ENCODE measurements at places on chromosomes 2 and 18.

- DNase-seq: no peak
- H3K4me3 ChIP-seq: no peak overlapping the region
- no peaks in the 10 kb centered on the region for H3K36me3 ChIP-seq
- no peaks in the 10 kb centered on the region for H3K4me1 ChIP-seq
Observed at GRCh38 chr18:67813380-67814028, 297.0 kb upstream of the DSEL start.

DNA sequence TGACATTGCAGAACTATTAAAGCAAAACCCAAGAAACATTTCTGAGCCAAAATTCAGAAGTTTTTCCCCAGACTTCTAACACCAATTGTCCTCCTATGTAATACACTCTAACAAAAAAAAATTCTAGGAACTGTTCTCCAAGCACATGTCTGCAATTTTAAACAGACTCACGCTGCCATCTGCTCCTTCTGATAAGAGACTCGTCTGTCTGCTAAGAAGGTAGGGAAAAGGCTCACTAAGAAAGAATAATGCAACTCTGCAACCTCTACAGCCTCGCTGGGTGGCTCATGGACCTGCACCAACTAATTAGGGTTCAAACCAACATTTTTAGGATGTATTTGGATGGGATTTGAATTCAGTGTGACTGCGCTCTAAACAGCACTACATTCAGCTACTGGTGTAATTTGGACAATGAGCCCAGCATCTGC, 366.5 kb downstream of the DSC3 start:
- no peaks in the 10 kb centered on the region for H3K4me1 ChIP-seq
- H3K4me3 ChIP-seq: no peak overlapping the region
- H3K36me3 ChIP-seq: no peaks in the 10 kb centered on the region
- H3K27ac ChIP-seq: no peak overlapping the region
- no peak for DNase-seq
- no peaks in the 10 kb centered on the region for H3K27me3 ChIP-seq

DNA sequence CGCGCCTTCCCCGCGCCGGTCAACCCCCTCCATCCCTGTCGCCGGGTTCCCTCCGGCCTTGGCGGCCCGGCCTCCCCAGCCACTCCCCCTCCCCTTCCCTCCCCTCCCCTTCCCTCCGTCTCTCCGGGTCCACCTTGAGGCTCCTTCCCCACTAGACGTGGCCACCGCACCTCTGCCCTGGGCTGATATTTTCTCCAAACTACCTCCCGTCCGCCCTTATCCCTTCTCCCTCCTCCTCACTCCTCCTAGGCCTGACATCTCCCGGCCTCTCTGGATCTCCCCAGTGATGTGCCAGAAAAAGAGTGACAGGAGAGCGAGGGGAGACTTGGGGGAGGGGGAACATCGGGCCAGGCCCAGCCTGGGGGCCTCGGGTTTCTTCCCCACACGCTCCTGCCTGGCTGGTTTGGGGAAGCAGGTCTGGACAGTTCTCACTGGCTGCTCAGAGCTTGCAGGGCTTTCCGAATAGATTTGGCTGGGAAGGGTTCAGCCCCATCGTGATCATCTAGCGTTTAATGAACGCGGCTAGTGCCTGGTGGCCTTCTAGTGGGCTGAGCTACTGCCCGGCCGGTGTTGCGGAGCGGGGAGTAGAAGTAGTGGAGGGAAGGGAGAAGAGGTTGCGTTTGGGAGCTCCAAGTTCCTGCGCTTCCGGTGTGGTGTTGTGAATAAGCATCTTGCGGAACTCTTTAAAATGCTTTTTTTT, 641 bp downstream of the MAPRE3 start:
- no peak for DNase-seq
- peak overlapping the region; percentile 84 for H3K4me3 ChIP-seq
- no peak overlapping the region for H3K27ac ChIP-seq

GRCh38 chr2:16392647-16393499, 272.8 kb downstream of the CYRIA start:
- H3K4me3 ChIP-seq: no peak overlapping the region
- no peaks in the 10 kb centered on the region for H3K4me1 ChIP-seq
- no peak for DNase-seq
- no peaks in the 10 kb centered on the region for H3K36me3 ChIP-seq
- no peaks in the 10 kb centered on the region for H3K27me3 ChIP-seq

DNA sequence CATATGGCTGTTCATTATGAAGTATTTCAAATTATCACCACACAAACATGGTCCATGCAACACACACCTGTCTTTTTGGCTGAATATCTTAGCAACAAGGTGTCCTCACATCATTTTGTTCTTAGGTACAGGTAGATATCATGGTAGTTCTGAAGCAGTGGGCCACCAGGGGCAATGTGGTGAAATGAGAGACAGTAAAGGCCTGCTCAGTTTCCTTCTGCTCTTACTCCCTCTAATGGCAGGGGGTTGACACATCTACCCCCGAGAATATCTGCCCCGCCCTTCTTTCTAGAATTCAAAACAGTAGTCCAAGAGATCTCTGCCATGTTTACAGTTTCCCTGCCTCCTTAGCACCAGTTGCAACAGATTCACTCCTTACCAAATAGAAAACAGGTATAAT, 147.0 kb upstream of the KLHL14 start:
- H3K27me3 ChIP-seq: no peaks in the 10 kb centered on the region
- DNase-seq: no peak
- H3K4me3 ChIP-seq: no peak overlapping the region
- H3K36me3 ChIP-seq: no peaks in the 10 kb centered on the region
- no peaks in the 10 kb centered on the region for H3K4me1 ChIP-seq

- H3K27ac ChIP-seq: no peak overlapping the region
- no peaks in the 10 kb centered on the region for H3K4me1 ChIP-seq
- DNase-seq: no peak
- no peak overlapping the region for H3K4me3 ChIP-seq
- H3K27me3 ChIP-seq: no peaks in the 10 kb centered on the region
- H3K36me3 ChIP-seq: no peaks in the 10 kb centered on the region
Observed at GRCh38 chr2:138948070-138948539, 167.9 kb upstream of the NXPH2 start.

DNA sequence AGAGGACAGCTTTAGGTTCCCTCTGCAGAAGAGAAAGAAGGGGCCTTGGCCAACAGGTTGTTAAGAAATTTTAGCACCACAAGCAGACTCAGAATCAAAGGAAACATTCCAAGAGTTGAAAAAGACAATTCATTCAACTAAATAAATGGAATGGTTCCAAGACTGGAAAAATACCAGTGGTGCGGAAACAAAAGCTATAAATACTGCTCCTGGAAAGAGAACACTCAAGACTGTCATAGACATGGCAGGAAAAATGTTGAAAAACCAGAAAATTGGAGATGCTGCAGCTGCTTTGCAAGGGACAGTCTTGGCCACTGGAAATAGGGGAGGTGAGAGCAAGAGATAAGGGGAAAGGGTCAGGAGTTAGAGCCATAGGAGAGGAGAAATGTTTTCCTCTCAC, 312.7 kb upstream of the CYRIA start:
- H3K27ac ChIP-seq: no peak overlapping the region
- H3K36me3 ChIP-seq: no peaks in the 10 kb centered on the region
- no peak overlapping the region for H3K4me3 ChIP-seq
- H3K27me3 ChIP-seq: no peaks in the 10 kb centered on the region

DNA sequence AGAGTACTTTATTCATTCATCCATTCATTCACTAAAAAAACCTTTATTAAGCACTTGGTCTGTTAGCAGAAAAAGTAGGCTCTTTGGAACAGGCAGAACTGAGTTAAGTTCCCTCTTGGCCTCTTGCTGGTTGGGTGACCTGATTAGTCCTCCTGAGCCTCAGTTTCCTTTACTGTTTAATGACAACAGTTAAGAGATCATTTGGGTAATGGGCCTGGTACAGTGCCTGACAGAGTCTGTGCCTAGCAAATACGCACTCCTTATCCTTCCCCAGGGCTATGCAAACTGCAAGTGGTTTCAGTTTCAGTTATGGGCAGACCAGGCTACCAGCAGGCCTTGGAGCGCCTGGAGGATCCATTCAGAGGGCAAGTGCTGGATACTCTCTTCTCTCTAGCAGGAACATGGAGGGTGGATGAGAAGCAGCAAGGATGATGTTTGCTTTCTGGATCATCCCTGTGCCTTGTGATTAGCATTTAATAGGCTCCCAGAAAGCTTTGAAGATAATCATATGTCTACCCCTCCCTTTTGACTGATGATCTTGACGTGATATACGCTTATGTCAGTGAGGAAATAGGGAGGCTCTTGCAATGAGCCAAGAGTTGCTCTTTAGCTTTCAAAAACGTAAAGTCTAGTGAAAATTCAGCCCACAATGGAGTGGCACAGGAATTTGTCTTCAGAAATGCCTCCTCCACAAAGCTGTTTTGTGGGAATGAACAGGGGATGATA, 12.4 kb upstream of the TAF1B start:
- peaks cover 21% of the 10 kb centered on the region for H3K27me3 ChIP-seq
- DNase-seq: no peak
- H3K4me3 ChIP-seq: no peak overlapping the region
- peaks cover 30% of the 10 kb centered on the region for H3K4me1 ChIP-seq

DNA sequence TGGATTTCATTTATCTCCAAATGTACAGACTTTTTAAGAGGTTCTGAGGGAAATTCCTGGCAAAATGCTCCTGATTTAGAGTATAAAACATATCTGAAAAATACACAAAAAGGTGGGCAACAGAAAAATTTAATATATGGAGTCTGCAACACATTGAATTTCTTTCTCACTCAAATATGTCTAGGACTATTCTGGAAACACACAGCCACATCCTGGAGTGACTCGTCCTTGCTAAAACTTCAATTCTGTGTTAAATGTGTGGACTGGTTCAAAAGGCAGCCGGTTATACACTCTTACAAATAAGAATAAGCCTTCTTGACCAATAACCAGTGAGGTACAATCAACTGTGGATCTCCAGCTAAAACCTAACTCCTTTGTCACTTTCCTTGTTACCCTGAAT, 44.1 kb upstream of the RND3 start:
- no peak overlapping the region for H3K4me3 ChIP-seq
- no peak overlapping the region for H3K27ac ChIP-seq
- H3K27me3 ChIP-seq: no peaks in the 10 kb centered on the region
- no peak for DNase-seq

All from T-helper 2 cell treated with Interferon-gamma antibody and Interleukin-4, amounts not matched to agents 5 μg/mL and 100 μg/mL, for 36 hours (primary cell).